Fibroblast of mammary gland (primary cell): ENCODE measurements at places on chromosomes 12 and 14.

GRCh38 chr12:38915429-38916182 is 10.2 kb upstream of the CPNE8 start:
- no peak for DNase-seq

- DNase-seq = peak; percentile 93
Observed at GRCh38 chr12:89160716-89161123, 191.6 kb downstream of the DUSP6 start.

GRCh38 chr12:113222730-113223531 is 1.7 kb downstream of the TPCN1 start:
- peak; percentile 94 for DNase-seq

DNA sequence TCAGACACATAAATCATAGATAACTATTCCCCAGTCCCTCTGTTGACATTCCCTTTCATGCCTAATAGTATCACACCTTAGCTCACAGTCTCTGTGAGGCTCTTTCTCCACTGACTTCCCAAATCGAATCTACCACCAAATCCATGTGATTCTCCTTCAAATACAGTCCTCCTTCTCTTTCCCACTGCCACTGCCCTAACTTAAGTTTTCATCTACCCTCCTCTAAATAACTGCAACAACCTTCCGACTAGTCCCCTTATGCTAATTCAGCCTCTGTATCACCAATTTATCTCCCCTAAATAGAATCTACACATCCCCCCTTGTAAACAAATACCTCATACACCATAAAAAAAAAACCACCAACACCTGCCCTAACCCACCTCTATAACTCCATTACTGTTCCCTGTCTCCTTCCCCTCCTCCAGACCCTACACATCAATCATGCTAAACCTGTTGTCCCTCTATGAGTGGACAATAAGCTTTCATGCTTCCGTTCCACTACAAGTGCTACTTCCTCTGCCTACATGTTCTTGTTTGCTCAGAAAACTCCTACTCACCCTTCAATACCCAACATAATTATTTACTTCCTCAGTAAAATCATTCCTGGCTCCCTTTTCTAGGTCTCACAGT is 39.0 kb downstream of the SLC25A21 start:
- DNase-seq = no peak

GRCh38 chr14:99007795-99008194 is 264.2 kb downstream of the BCL11B start:
- no peak for DNase-seq

DNA sequence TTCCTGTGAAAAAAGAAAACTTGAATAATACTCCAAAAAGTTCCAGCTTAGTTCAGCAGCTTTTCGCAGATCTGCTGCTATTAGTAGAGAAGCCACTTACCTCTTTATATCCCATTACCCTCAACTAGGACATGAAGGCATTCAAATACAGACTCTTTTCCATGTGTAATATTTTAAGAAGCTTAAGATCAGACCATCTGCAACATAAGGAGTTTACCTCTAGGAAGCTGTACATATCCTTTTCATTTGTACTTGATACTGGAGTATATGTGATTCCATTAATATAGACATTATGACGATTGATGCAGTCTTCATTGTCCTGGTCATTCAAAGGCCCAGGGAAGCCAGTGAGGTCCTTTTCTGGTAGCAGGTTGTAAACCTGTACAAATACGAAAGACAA is 20.4 kb downstream of the A2M start:
- no peak for DNase-seq
